Mesenchymal stem cell (in vitro differentiated cells and primary cell): ENCODE measurements at places on chromosomes 5 and 9.

DNA sequence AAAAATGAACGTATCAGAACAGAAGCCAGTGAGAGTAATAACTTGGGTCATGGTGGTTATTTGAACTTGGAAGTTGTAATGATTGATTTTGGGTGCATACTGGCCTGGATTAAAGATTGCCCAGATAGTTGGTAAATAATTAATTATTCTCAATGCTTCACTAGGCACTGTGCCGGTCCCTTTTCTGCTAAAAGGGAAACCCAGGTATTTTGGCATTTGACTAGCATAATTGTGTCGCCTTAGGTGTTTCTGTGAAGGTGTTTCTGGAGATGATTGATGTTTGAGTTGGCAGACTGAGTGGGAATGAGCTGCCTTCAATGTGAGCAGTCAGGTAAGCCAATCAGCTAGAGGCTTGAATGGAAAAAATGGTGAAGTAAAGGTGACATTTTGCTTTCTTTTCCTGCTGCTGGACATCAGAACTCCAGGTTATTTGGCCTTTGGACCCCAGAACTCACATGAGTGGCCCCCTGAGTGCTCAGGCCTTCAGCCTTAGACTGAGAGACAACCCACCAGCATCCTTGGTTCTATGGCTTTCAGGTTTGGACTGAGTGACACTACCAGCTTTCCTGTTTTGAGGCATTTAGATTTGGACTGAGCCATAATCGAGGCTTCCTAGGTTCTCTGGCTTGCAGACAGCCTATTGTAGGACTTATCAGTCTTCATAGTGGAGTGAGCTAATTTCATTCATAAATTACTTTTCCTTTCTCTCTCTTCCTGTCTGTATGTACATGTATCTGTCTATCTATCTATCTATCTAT, 120.7 kb upstream of the PAPPA start:
- DNase-seq: no peak

DNA sequence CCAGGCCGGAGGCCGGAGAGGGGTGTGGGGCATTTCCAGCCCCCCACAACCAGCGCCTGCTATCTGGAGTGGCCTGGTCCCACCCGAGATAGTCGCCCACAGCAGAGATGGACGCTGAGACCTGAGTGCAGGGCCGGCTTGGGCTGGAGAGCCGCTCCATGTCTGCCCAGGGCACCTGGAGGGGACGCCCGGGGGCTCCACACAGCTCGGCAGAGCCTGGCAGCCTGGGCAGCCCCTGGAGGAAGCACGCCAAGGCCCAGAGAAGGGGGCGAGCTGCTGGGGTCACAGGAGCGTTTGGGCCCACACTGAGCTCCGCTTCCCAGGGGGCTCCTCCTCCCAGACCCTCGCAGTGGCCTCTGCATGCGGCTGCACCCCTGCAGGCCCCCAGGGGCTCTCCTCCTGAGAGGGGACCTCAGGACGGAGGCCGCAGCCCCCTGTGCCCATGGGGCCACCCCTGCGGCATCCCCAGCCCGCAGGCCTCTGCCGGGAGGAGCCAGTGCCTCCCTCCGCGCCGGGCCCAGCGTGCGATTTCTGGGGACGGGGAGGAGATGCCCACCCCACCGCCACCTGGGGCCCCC, 42.2 kb upstream of the EGFL7 start:
- DNase-seq: no peak

DNA sequence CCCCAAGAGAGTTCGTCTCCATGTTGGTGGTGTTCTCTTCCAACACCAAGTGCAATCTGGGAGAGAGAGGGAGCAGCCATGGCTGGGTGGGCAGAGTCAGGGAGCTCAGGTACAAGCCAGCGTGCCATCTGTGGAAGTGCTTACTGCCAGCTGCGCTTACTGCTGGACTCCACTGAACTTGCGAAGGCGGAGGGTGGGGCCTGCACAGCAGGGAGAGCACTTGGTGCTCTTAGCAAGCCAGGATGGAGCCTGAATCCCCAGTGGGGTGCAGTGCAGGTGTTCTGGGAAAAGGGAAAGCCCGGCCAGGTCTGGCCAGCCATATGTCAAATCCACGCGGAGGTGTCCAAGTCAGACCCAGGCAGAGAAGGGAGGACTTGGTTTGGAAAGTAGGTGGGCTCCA, 142.0 kb downstream of the FANCC start:
- no peak for DNase-seq

DNA sequence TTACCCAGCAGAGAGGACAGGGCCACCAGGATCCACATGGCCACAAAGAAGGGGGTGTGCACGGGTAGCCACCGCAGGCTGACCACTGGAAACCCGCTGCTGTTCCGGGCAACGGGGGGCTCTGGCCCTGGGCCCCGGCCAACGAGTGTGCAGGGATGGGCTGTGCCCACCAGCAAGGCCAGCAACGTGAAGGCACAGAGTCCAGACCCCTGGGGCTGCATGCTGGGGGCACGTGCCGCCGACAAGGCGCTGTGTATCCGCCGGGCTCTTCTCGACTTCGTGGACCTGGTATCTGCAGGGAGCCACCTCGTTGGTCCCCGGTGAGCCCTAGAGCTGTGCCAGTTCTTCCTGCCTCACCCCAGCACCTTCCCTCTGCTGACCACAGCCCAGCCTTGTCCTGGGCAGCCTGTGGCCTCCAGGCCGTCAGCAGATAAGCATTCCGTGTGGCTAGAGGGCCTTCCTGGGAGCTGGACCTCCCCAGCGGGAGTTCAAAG, 42.2 kb upstream of the CEP72 start:
- DNase-seq: no peak

DNA sequence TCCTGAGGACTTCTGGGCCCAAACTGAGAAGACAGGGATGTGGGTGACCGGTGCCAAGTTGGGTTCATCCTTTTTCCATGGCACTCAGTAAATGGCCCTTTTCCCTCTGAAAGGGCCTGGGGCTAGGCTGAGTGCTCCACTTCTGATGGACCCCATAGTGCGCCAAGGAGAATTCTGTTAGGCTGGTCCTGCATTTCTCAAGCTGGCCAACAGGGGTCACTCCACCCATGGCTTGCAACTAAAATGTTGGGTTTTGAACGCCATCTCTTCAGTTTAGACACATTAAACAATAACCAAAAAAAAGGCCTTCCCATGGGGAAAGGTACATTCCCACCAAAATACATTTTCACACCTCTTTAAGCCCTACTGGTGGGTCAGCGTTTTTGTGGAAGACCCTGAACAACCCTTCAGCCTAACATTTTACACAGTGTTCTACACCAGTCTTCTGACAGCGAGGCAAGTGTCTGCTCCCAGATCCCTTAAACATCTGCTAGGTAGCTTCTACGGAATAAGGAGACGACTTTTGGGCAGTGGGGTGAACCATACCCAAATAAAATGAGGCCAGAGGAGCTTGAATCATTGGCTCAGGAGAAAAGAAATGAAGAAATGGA, 27.3 kb downstream of the CNTFR start:
- no peak for DNase-seq

- DNase-seq: no peak
Observed at GRCh38 chr9:115033800-115034199, 84.2 kb downstream of the TNC start.

- DNase-seq: no peak
Observed at GRCh38 chr5:155250596-155250995, 237.0 kb downstream of the KIF4B start.

- DNase-seq: no peak
Observed at GRCh38 chr9:136092741-136093140, 2.3 kb downstream of the NACC2 start.

DNA sequence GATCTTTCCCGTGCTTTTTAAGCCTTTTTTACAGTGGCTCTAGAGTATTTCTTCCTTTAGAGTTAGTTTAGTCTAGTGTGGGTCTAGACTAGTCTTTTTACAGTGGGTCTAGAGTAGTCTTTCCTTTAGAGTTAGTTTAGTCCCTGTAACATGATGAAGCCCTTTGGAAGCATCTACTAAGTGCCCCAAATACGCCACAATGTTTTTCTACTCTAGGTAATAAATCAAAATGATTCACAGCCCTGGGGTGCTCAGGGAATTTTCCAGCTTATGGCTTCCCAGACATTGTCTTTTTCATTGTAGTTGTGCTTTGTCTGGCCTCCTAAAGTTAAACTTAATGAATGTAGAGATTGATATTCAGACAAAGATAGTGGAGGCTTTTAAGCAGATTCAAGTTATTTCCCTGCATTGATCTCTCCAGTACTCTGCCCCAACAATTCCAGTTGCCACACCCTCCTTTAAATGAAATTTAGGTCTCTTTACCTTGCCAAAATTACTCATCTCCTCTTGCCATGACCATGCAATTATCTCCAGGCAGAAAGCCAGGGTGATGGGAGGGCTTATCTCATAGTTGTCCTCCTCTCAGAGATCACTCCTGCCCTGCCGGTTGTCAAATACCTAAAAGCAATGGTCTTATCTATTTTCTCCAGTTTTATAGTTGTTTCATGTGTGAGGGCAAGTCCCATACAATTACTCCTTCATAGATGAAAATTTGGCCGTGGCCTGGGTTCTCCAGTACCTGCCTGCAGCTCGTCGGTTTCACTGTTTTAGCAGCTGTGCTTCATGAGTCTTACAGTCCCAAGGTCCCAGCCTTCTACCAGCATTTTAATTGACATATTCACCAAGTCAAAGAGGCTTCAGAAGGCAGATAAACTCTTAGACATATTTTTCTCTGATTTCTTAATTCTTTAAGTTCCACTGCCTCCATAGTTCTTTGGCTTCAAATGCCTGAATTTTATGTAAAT, 794.0 kb upstream of the COX7C start:
- no peak for DNase-seq

DNA sequence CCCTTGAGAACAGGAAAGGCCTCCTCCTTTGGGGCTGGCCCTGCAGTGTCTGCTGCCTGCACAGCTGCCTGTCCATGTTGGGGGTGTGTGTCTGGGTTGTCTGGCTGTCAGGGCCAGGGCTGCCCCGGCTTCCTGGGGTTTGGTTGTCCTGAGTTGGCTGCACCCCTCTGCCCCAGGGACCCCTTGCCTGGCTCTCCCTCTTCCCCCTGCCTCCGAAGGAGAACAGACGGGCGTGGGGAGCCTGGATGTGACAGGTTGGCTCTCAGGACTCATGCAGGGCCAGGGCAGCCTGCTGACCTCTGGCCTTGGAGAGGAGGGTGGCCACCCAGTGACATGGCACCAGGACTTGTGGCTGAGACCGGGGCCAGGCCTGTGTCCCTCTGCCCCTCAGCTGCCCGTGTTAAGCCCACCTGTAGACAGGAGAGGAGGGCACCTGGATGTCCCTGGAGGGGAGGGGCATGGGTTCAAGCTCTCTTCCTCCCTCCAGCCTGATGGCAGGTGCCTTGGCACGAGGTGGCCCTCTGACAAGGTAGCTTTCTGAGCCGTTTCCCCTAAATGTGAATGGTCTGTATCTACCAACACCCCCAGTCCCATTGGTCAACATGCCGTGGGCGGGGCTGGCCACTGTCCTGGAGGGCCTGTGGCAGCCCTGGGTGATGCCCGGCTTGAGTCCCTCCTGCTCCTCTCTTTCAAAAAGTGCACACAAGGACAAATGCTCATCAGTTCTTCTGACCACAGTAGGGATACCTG, 34.9 kb downstream of the WNK2 start:
- DNase-seq: no peak

- no peak for DNase-seq
Observed at GRCh38 chr5:115749016-115749415, 67.4 kb downstream of the CDO1 start.

DNA sequence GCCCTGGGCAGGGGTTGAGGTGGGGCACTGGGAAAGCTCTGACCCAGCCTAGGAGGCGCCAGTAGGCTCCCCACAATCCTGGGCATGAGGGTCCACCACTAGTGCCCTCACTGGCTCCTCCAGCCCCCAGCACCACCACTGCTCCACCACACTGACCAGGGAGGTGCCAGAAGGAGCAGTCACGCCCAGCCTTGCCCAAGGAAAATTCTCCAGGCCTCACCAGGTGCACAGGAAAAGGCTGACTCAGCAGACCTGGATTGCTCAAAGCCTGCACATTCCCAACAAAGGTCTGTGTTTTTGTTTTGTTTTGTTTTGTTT, 62.9 kb downstream of the ZNF354C start:
- no peak for DNase-seq

DNA sequence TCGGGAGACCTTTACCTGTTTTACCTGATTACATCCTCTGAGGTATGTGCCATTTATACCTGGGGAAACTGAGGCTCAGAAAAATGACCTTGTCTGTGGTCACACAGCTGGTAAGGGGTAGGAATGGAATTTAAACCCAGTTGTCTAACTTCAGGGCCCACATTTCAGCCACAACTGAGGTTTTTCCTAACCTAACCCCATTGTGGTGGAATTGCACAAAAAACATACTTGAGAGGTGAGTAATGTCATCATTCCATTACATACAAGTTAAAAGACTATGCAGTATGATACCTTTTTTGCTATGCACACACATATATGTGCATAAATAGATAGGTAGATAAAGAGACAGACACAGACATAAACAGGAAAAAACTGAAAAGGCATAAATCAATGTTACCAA, 14.1 kb downstream of the FGF1 start:
- peak; percentile 67 for DNase-seq

DNA sequence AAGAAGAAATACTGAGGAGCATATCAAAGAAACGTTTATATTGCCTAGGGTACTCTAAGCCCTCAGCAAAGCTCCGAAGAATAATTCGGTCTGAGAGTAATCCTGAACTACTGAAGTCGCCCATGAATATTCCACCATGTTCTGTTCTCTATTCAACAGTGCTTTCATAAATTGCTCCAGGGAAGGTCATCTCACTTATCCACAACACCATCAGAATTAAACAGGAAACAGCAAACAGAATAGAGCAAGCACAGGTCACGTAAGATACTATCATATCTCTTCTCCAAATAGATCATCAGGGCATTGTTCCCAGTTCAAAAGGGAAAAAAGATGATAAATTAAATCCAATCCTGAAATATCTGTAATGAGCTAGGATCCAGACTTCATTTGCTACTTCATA, 325.6 kb downstream of the DEPDC1B start:
- no peak for DNase-seq

DNA sequence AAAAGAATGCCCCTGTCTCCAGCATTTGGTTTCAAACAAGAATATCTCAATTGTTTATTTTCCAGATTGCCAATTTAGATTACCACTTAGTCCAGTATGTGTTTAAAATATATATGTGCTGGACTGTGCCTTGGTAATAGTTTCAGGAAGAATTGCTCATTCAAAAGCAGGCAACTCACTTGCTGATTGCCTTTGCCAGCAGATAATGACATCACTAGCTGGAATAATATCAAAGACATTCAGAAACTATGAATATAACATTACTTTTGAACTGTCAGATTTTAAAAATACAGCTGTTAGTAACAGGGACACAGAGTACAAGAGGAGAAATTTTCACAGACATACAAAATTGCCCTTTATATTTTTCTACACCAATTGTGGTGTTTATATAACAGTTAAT, 96.0 kb upstream of the ITGA2 start:
- DNase-seq: peak; percentile 48

DNA sequence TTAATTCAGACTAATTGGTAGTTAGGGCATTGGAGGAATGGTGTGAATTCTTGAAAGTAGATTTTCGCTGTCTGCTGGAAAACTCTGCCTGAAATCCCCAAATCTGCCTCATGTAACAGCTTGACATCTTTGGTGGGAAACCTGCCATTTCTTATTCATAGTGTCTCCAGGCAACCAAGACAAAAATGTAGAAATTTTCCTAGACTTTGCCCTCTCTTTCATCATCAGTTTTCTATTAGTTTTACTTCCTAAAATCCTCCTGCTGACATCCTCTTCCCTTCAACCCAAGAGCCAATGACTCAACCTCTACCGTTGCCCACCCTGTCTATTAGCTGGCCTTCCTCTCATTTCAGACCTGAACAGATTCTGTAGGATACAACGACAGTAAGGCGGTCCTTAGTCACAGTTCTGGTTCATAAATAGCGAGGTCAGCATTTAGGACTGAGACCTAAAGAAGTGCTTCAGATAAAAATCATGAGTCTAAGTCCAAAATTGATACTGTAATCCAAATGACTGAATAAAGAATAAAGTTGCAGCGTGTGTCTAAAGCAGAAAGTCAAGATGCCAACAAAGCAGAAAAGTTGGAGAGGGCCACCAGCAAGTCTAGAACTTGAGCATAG, 133.9 kb downstream of the MUSK start:
- no peak for DNase-seq
